ENCODE measurements at places on chromosomes 1 and 21.

GRCh38 chr21:34023691-34024373 lies 49.5 kb upstream of the MRPS6 start:
- H3K4me1 ChIP-seq: peaks cover 12% of the 10 kb centered on the region
- H3K27me3 ChIP-seq: no peaks in the 10 kb centered on the region
- no peaks in the 10 kb centered on the region for H3K36me3 ChIP-seq
- H3K4me3 ChIP-seq: no peak overlapping the region
- H3K27ac ChIP-seq: no peak overlapping the region
- DNase-seq: no peak

DNA sequence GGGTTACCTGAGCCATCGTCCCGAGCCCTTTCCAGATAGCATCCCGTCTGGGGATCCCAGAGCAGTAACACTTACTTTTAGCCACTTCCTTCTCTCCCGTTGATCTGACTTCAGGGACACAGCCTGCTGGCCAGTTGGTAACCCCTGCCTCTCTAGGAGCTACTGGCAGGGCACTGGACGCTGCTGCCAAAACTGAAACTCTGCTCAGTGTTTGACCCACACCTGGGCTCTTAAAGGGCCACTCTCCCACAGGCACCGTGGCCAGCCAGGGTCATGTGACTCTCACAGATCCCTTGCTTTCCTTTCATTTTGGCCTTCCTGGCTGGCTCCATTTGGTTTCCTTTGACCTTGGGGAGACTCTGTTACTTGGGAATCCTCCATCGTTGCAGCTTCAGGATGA lies at the start of gene PIGR:
Gene PIGR (minus strand): TSS at position 206 of the 400 bp plus-strand sequence. CDS start 5,935 bp downstream, outside the sequence.
- peaks cover 22% of the 10 kb centered on the region for H3K27me3 ChIP-seq
- H3K36me3 ChIP-seq: no peaks in the 10 kb centered on the region
- peaks cover 19% of the 10 kb centered on the region for H3K4me1 ChIP-seq
- DNase-seq: no peak

DNA sequence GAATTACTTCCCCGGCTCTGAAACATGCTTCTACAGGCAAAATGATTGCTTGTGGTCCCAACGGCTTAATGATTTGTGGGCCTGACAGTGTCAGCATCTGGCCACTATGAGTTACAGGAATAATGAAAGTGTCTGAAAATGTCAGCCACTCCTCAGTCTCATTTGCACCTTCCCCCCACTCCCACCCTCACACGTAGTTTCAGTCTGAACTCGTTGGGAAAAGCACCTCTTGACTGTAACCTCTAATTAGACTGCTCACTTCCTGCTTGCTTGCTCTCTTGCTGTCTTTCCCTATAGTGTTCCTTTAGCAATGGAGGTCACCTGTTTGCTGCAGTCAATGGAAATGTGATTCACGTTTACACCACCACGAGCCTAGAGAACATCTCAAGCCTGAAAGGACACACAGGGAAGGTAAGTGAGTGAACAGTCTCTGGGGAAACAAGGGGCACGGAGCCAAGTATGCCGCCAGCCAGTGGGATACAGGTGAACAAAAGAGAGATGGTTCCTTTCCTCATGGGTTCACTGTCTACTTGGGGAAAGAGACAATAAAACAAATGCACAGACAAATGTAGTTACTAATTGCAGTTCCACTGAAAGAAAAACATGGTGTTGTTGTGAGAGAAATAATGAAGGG lies 27.1 kb downstream of the CFAP57 start:
- no peak overlapping the region for H3K27ac ChIP-seq
- peaks cover 1% of the 10 kb centered on the region for H3K36me3 ChIP-seq
- H3K27me3 ChIP-seq: no peaks in the 10 kb centered on the region
- DNase-seq: no peak

GRCh38 chr1:3821004-3821403 lies 24.7 kb upstream of the LRRC47 start:
- no peak overlapping the region for H3K4me3 ChIP-seq
- H3K4me1 ChIP-seq: no peaks in the 10 kb centered on the region
- no peaks in the 10 kb centered on the region for H3K27me3 ChIP-seq
- peaks cover 24% of the 10 kb centered on the region for H3K36me3 ChIP-seq

DNA sequence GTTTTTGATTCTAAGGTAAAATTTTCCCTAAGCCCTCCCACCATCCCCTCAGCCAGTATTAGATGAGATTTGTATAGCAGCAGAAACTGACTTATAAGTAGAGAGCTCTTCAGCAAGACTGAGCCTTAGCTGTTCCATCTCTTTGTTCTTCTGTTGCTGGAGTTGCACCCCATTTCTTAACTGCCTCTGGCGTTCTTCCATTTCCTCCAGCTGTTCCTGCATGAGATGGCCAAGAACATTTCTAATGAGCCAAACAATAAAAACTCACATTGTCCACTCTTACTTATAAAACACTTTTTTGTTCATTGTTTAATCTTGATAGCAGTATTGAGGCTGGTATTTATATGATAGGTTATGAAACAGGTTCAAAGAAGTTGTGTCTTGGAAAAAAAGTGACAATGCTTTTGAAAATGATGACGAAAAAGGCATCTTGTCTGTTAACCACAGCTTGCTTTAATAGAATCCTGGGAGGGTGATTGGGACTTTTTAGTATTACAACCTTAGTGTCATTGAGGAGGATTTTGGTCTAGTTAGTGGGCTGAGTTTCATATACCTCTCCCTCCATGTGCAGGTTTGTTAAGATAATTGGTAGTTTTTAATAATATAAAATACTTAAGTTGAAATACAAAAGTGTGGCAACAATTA lies 18.3 kb downstream of the SYNC start:
- H3K4me3 ChIP-seq: no peak overlapping the region
- no peak overlapping the region for H3K27ac ChIP-seq
- peaks cover 40% of the 10 kb centered on the region for H3K36me3 ChIP-seq

DNA sequence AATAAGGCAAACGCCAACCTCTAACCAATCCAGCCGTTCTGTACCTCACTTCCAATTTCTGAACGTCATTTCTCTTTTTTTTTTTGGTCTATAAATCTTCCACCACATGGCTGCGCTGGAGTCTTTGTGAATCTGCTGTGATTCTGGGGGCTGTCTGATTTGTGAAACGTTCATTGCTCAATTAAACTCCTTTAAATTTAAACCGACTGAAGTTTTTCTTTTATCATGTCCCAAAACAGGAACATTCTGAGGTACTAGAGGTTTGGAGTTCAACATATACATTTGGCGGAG lies 65.5 kb upstream of the BACH1 start:
- H3K36me3 ChIP-seq: peaks cover 2% of the 10 kb centered on the region
- no peak overlapping the region for H3K4me3 ChIP-seq
- H3K27me3 ChIP-seq: no peaks in the 10 kb centered on the region
- DNase-seq: no peak
- no peak overlapping the region for H3K27ac ChIP-seq
- peaks cover 14% of the 10 kb centered on the region for H3K4me1 ChIP-seq

- no peak overlapping the region for H3K4me3 ChIP-seq
- no peak overlapping the region for H3K27ac ChIP-seq
- no peaks in the 10 kb centered on the region for H3K27me3 ChIP-seq
- no peak for DNase-seq
- peaks cover 8% of the 10 kb centered on the region for H3K4me1 ChIP-seq
These were observed 11.1 kb upstream of the SSX2IP start for GRCh38 chr1:84701376-84701775.

GRCh38 chr1:151898519-151898991 lies 10.8 kb downstream of the THEM4 start:
- DNase-seq: no peak
- no peak overlapping the region for H3K4me3 ChIP-seq
- H3K36me3 ChIP-seq: peaks cover 34% of the 10 kb centered on the region
- no peaks in the 10 kb centered on the region for H3K4me1 ChIP-seq

GRCh38 chr1:195053478-195053877 lies 1554.8 kb downstream of the KCNT2 start:
- no peak for DNase-seq
- H3K27me3 ChIP-seq: no peaks in the 10 kb centered on the region

DNA sequence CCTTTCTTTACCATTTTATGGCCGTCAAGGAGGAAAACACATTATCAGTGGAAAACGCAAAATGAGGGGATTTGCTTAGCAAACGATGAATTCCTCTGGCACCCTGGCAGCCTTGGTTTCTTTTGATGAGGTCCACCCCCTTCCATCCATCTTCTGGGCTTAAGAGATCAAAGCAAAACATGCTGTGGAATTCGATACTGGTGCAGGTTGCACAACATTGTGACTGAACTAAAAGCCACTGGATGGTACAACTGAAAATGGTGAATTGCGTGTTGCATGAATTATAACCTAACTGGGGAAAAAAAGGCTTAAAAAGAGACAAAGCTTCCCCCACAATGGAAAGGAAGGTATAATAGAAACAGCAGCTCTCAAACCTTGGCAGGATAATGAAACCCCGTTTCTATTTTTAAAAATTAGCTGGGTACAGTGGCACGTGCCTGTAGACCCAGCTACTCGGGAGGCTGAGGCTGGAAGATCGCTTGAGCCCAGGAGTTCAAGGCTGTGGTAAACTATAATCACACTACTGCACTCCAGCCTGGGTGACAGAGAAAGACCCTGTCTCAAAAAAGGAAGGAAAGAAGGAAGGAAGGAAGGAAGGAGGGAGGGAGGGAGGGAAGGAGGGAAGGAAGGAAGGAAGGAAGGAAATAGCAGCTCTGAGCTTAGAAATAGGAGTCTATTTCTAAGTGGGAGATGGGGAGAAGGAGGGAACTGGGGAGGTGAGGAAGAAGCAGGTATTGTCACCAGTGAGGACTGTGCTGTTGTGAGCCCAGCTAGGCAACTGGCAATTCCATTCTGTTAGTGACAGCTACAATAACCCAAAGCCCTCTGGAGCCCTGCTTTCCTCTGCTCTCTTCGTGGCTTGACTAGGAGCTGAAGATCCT lies 29.0 kb upstream of the LGALS8 start:
- peaks cover 15% of the 10 kb centered on the region for H3K4me1 ChIP-seq
- no peaks in the 10 kb centered on the region for H3K27me3 ChIP-seq
- no peak for DNase-seq
- no peak overlapping the region for H3K27ac ChIP-seq

DNA sequence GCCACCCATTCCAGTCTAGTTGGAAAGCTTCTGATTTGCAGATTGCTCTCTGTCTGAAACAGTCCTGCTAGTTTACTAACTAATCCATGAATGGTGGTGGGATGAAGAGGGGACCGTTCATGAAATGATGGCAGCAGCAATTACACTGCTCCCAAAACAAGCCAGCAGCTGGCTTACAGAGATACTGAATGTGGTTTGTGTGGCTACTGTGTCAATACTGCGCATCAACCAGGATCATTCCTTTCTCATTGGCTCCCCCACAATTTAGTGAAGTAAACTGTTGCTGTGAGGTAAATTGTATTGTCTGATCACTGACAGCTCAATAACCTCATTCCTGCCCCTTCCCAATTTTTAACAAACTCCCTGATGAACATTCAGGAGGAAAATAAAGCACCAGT lies 191.3 kb upstream of the LMO4 start:
- DNase-seq: no peak
- no peaks in the 10 kb centered on the region for H3K36me3 ChIP-seq
- H3K27ac ChIP-seq: no peak overlapping the region
- peaks cover 5% of the 10 kb centered on the region for H3K4me1 ChIP-seq

GRCh38 chr21:19171585-19171984 lies 768.0 kb upstream of the TMPRSS15 start:
- no peak overlapping the region for H3K4me3 ChIP-seq
- no peak for DNase-seq
- peaks cover 3% of the 10 kb centered on the region for H3K4me1 ChIP-seq
- no peaks in the 10 kb centered on the region for H3K36me3 ChIP-seq

DNA sequence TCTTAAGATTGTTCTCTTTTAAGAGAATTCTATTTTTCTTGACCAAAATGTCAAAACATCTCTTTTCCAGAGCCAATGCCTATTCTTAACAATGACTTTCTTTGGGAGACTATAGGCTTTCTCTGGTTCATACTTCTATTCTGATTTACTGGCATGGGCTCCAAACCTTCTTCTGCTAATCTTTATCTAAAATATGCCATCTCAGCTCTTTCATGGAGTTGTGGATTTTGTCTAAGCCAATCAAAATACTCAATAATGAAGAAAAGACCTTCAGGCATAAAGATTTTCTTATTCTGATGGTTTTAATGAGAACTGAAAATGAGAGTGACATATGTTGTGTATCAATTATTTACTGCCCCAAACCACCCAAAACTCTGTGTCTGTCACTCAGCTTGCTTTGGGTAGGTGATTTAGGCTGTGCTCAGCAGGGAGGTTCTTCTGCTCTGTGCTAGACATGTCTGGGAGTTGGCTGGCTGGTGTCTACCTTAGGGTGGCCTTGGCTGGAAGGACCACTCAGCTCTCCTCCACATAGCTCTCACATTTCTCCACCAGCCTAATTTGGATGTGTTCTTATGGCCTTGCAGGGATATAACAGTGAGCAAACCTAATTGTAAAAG lies 270.8 kb downstream of the PRDM2 start:
- H3K36me3 ChIP-seq: no peaks in the 10 kb centered on the region
- H3K27me3 ChIP-seq: peaks cover 30% of the 10 kb centered on the region
- no peak for DNase-seq
- no peak overlapping the region for H3K27ac ChIP-seq

DNA sequence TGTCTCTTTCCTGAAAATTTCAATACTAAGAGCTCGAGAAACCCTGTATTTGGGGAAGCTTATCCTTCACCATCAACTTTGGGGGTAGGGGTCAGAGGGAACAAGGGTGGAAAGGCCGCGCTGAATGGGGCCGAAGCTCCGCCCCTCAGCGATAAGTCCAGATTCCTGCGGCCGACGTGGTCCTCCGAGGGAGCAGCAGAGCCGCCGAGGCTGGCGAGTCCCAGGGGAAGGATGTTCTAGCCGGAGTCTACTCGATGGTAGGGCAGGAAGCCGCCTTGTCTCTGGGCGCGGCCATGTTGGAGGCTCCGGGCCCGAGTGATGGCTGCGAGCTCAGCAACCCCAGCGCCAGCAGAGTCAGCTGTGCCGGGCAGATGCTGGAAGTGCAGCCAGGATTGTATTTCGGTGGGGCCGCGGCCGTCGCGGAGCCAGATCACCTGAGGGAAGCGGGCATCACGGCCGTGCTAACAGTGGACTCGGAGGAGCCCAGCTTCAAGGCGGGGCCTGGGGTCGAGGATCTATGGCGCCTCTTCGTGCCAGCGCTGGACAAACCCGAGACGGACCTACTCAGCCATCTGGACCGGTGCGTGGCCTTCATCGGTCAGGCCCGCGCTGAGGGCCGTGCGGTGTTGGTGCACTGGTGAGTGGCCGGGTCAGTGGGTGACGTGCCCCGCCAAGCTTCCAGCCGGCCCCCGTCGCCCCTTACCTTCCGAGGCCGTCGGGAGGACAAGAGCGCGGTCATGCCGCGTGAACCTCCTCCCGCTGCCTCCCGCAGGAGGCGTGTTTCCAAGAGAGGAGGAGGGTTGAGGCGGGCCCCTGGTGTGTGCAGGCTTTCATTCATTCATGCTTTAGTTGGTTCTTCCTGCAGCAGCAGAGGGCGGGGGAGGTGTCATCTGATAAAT lies at the start of gene DUSP12:
Gene DUSP12 (plus strand): TSS at position 278 of the 899 bp plus-strand sequence. CDS start 16 bp downstream, at position 294.
- H3K4me1 ChIP-seq: peaks cover 24% of the 10 kb centered on the region
- H3K36me3 ChIP-seq: peaks cover 11% of the 10 kb centered on the region
- peak within 1 kb of the TSS; percentile 99 for H3K27ac ChIP-seq
- peak within 1 kb of the TSS; percentile 99 for H3K4me3 ChIP-seq
- peak; percentile 78 for DNase-seq
- H3K27me3 ChIP-seq: peaks cover 8% of the 10 kb centered on the region

- no peak overlapping the region for H3K27ac ChIP-seq
- no peak for DNase-seq
- H3K4me3 ChIP-seq: no peak overlapping the region
These were observed 120.3 kb downstream of the ZBTB18 start for GRCh38 chr1:244171241-244171985.

- no peaks in the 10 kb centered on the region for H3K27me3 ChIP-seq
- H3K4me3 ChIP-seq: no peak overlapping the region
- peak overlapping the region; percentile 13 for H3K27ac ChIP-seq
- no peaks in the 10 kb centered on the region for H3K4me1 ChIP-seq
These were observed 21.6 kb upstream of the DIP2A start for GRCh38 chr21:46437096-46437498.

GRCh38 chr1:205061665-205062069 lies 18.7 kb downstream of the CNTN2 start:
- no peak overlapping the region for H3K4me3 ChIP-seq
- H3K36me3 ChIP-seq: no peaks in the 10 kb centered on the region
- H3K27ac ChIP-seq: no peak overlapping the region
- no peaks in the 10 kb centered on the region for H3K27me3 ChIP-seq

Data from progenitor cell of endocrine pancreas (in vitro differentiated cells).